ENCODE measurements at places on chromosomes 2 and 18. TPM values are rescaled to one million over a fixed set of nuclear protein-coding genes. Genes with fewer than 3 reads are reported as not detected.

DNA sequence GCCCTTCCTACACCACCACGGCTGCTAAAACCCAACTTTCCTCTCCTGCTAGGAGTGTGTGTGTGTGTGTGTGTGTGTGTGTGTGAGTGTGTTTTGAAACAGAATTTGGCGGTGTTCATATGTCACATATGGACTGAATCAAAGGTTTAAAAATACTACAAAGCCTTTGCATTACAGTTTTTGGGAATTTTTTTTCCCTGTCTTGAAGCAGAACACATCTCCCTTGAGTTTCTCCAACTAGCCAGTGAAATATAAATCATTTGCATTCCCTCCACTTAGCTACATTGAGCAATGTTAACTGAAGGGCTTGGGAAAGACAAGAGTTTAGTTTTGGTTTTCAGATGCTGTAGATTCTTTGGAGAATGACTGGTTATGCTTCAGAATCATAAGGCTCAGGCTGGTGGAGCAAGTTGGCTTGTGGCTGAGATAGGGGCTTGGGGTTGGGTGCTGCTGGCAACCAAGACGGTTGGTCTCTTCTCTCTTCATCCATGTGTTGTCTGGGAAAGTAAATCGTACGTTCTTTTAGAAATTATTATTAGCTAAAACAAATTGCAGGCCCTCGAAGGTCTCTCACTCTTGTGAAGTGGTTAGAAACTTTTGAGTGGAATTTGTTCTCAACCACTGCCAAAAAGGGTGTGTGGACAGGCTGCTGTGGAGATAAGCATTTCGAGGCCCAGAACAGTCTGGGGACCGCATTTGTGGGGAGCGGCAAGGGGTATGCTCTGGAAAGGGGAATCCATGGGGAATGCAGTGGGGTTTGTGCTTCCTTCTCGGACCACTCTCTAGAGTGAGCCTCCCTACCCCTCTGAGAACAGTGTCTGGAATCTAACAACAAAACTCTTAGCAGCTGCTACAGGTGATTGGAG, 1.4 kb downstream of the NRP2 start:
- no peaks in the 10 kb centered on the region for H3K27me3 ChIP-seq
- no peak for DNase-seq
- peaks cover 49% of the 10 kb centered on the region for H3K4me1 ChIP-seq
- peak overlapping the region; percentile 67 for H3K4me3 ChIP-seq
- H3K27ac ChIP-seq = peak overlapping the region; percentile 81

The CNGA3 gene
- not detected for total RNA-seq

GRCh38 chr18:58843688-58844035, 21.0 kb upstream of the ZNF532 start:
- no peak overlapping the region for H3K4me3 ChIP-seq
- H3K36me3 ChIP-seq = no peaks in the 10 kb centered on the region
- no peaks in the 10 kb centered on the region for H3K4me1 ChIP-seq
- no peak overlapping the region for H3K27ac ChIP-seq

The ACTG2 gene
- 5.7 TPM for total RNA-seq

DNA sequence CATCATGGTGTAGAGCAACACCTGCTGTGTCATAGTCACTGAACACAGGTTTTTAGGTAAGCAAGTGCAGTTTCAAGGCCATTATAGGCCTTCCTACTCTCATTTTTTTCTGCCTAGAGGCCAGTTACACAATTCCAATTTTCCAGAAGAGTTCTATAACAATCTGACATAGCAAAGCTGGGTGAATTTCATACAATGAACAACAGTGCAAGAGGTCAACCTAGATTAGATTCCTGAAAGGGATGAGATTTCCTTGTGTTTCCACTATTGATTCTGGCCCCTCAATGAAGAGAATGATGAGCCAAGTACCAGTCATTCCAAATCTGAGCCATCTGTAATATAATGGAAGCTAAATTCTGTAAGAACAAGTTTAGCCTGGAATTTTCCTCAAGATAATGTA, 15.3 kb upstream of the CD28 start:
- H3K27ac ChIP-seq = peak overlapping the region; percentile 90
- no peaks in the 10 kb centered on the region for H3K27me3 ChIP-seq
- no peak for DNase-seq

DNA sequence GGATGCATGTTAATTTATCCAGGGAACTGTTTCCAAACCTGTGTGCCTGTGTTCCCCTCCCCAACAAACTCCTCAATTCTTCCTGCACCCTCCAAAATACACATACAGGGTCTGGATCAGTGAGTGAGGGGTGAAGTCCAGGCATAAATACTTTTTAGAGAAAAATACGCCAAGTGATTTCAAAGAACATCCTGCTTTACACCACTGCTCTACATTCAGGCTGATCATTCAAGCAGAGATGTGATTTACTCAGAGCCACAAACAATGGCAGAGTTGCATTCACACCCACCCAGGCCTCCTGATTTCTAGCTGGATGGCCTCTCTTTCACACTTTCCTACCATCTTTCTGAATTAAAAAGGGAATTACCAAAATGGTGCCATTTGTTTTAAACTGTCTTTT, 289.5 kb upstream of the SLC14A2 start:
- no peaks in the 10 kb centered on the region for H3K36me3 ChIP-seq
- no peak overlapping the region for H3K4me3 ChIP-seq
- DNase-seq = no peak
- H3K27ac ChIP-seq = no peak overlapping the region
- H3K27me3 ChIP-seq = no peaks in the 10 kb centered on the region
- H3K4me1 ChIP-seq = no peaks in the 10 kb centered on the region

The SLC40A1 gene
- total RNA-seq = 109 TPM

The KATNAL2 gene
- not detected for total RNA-seq

The MGAT4A gene
- 72.3 TPM for total RNA-seq

The SDC1 gene
- 24.3 TPM for total RNA-seq

GRCh38 chr2:67560771-67561456, 163.8 kb downstream of the ETAA1 start:
- H3K36me3 ChIP-seq = no peaks in the 10 kb centered on the region
- DNase-seq = no peak
- no peaks in the 10 kb centered on the region for H3K27me3 ChIP-seq
- H3K4me1 ChIP-seq = 0 out of 2 replicates have a peak, but pooled peaks cover 3% of the 10 kb centered on the region
- no peak overlapping the region for H3K27ac ChIP-seq

All from Caco-2 (cell line).